ENCODE measurements at places on chromosomes 3 and 15.

DNA sequence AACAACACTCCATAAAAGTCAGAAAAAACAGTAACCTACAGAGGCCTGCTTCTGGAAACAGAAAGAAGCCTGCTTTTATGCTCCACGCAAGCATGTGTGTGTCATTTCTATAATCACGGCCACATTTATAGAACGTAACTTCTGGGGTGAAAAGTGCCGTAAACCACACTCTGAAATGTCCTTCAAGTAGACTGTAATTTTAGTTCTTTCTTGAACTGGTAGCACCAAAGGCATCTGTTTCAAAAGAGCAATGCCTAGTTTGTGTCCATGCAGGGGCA lies 19.5 kb upstream of the CMTM7 start:
- peaks cover 3% of the 10 kb centered on the region for H3K36me3 ChIP-seq
- no peak for DNase-seq
- peaks cover under 1% of the 10 kb centered on the region for H3K27me3 ChIP-seq

- H3K4me3 ChIP-seq = no peak overlapping the region
- no peak for DNase-seq
- H3K27ac ChIP-seq = no peak overlapping the region
- H3K36me3 ChIP-seq = no peaks in the 10 kb centered on the region
Measured at GRCh38 chr3:84962415-84962814, 3.6 kb downstream of the CADM2 start.

GRCh38 chr15:85289677-85290365 lies 90.6 kb upstream of the AKAP13 start:
- peak; percentile 31 for DNase-seq
- H3K27me3 ChIP-seq = no peaks in the 10 kb centered on the region
- no peak overlapping the region for H3K27ac ChIP-seq
- H3K36me3 ChIP-seq = no peaks in the 10 kb centered on the region
- H3K4me3 ChIP-seq = no peak overlapping the region

- no peaks in the 10 kb centered on the region for H3K36me3 ChIP-seq
- DNase-seq = no peak
- H3K27ac ChIP-seq = no peak overlapping the region
- H3K4me3 ChIP-seq = no peak overlapping the region
Measured at GRCh38 chr3:124962403-124962940, 27.9 kb upstream of the MUC13 start.

DNA sequence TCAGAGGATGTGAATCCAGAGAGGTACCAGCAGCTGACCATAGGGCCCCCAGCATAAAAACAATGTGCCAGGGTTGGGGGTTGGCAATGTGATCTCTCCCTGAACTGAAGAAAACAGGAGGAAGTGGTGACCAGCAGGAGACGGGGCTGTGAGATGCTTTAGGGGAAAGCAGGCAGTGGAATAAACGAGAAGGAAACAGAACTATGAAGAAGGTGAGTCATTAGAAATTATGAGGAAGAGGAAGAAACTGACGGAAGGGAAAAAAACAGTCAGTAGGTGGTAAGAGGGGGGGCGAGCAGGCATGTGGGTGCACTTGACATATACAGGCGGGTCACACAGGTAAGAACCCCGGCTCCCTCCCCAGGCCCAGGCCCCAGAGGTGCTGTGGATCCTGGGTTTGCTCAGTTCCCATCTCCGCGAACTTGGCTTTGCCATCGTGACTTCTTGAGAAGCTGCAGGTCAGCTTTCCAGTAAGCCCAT lies 42.2 kb upstream of the B3GNT5 start:
- no peak overlapping the region for H3K27ac ChIP-seq
- H3K36me3 ChIP-seq = peaks cover 3% of the 10 kb centered on the region
- peaks cover 21% of the 10 kb centered on the region for H3K4me1 ChIP-seq
- no peak overlapping the region for H3K4me3 ChIP-seq

GRCh38 chr15:45320581-45321205 lies 57.7 kb downstream of the GATM start:
- no peak overlapping the region for H3K27ac ChIP-seq
- H3K27me3 ChIP-seq = peaks cover 3% of the 10 kb centered on the region
- H3K36me3 ChIP-seq = no peaks in the 10 kb centered on the region
- H3K4me1 ChIP-seq = no peaks in the 10 kb centered on the region
- no peak for DNase-seq

- H3K4me3 ChIP-seq = no peak overlapping the region
- no peak overlapping the region for H3K27ac ChIP-seq
- no peaks in the 10 kb centered on the region for H3K27me3 ChIP-seq
- no peaks in the 10 kb centered on the region for H3K4me1 ChIP-seq
Measured at GRCh38 chr3:111035902-111036301, 35.7 kb upstream of the NECTIN3 start.
